AG08396 (cell line): ENCODE measurements at places on chromosomes 5 and 9.

DNA sequence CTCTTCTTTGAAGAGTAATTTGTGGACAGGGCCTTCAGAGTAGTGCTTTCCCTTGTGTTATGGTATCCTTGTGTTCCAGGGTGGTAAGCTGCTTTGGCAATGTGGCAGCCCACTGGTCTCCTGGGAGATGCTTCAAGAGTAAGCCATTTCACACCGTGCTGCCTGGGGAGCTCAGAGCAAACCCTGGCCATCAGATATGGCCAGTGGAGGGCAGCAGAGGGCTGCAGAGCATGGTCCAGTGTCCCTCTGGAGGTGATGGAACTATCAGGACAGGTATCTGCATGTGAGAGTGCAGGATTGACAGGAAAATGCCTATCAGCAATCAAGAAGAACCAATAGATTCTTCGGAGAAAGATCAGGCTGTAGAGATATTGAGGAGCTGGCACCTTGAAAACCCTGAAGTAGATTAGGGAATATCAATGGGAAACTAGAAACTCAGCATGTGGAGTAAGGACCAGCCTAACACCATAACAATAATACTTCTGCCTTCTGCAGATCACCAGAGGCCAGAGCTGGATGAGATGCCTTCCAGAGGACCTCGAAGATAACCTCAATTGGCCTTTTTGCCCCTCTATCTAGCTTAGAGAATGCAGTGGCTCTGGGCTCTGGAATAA, 90.8 kb downstream of the PLPPR1 start:
- peak; percentile 7 for DNase-seq

DNA sequence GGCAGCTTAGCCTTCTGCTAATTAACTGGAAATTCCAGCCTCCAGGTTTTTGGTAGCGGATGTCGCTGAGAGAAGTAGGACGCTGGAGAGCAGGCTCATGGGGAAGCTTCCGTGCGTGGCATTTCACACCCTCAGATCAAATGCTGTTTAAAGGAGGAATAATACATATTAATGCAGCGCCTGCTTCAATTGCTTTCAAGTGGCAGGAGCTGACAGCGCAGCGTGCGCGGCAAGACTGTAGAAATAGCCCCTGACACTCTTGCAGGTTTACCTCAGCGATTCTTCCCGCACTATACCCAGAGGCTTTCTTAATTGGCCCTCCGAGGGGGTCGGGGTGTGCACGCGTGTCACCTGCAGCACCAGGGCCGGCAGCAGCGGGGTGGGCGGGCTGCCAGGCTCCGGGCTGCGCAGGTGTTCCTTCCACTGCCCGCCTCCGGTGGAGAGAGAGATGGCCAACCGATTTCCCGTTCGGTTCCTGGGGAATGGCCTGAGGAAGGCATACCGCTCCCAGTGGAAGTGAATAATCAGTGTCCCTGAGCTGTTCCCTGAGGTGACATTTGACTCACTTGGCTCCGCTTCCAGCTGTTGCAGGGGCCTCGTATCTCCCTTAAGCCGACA, 427.9 kb downstream of the KCTD16 start:
- no peak for DNase-seq

DNA sequence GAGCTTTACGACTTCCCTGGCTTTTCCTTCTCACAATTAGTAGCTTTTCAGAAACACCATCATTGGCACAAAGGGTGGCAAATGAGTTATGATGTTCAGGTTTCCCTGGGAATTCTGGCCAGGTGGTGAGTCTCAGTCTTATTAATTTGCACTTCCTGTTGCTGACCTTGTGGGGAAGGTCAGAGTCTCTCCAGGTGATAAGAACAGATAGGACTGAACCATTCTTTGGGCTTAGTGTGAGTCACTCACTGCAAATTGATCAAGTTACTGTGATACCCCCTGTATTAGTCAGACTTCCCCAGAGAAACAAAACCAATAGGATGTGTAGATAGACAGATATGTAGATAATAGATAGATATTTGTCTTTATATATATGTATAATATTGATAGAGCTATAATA, 53.8 kb upstream of the RANBP3L start:
- no peak for DNase-seq

GRCh38 chr5:136985785-136986475, 513.2 kb downstream of the SPOCK1 start:
- DNase-seq = no peak

DNA sequence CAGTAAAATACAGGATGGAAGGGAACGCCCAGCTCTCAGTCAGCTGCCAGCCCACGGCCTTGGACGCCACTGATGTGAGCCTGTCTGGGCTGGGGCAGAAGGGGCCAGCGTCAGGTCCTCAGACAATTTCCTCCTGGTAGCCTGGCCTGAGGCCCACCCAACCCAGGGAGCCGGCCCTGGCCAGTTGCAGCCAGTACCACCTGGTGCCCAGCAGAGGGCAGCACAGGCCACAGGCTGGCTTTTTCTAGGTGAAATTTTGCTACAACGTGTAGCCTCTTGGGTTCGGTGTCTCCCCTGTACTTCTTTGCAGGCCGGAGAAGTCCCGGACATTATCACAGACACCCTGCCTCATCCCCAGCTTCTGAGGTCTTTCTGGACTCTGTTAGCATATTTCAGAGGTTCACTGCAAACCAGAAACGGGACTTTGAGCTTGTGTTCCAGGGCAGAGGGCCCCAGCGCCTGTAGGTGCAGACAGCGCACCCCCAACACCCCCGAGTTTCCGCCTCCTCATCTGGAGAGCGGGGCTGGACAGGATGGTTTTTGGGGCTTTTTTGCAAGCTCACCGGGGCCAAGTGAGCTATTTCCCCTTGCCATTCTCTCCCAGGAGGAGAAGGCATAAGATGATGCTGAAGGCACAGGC, 45.9 kb upstream of the KCNMB1 start:
- DNase-seq = peak; percentile 57

GRCh38 chr5:264338-264737, 7.1 kb upstream of the PDCD6 start:
- DNase-seq = no peak

DNA sequence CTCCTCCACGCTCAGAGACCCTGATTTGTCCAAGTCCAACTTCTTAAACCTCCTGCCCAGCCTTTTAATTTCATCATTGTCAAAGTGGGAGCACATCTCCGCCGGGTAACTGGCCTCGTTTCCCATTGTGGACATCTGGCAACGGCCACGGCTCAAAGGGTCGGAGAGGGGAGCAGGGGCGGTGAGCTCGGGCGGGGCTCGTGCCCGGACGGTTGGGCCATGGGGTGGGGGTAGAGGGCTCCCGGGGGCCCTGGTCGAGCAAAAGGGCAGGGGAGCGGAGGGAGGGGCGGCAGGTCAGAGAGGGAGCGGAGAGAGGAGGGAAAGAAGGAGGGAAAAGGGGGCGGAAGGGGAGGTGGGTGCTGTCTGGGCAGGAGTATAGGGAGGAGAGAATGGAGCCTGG, at the start of gene PPP3R2:
TSS of gene PPP3R2 (minus strand) at position 174 of the 400 bp plus-strand sequence. CDS start at position 126, 48 bp downstream.
- DNase-seq = no peak

- no peak for DNase-seq
Observed at GRCh38 chr9:16202221-16202620, 649.4 kb downstream of the CCDC171 start.

DNA sequence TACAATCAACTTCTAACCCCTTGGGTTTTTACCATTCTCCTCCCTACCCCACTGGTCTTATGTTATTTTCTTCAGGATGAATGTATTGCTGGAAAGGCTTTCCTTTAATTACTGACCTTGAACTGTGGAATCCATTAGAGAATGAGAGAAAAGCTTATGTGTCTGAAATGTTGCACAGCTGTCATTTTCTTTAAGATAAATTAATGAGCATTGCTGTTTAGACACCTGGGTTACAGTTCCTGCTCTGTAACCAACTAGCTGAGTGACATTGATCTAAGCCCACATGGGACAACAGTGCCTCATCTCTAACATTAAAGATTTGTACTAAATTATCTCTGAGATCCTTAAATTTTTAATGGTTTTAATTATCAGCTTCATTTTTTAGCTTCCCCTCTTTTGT, 507.0 kb downstream of the TAF11L14 start:
- DNase-seq = no peak

GRCh38 chr9:92402360-92402759, 2.0 kb downstream of the OGN start:
- no peak for DNase-seq

DNA sequence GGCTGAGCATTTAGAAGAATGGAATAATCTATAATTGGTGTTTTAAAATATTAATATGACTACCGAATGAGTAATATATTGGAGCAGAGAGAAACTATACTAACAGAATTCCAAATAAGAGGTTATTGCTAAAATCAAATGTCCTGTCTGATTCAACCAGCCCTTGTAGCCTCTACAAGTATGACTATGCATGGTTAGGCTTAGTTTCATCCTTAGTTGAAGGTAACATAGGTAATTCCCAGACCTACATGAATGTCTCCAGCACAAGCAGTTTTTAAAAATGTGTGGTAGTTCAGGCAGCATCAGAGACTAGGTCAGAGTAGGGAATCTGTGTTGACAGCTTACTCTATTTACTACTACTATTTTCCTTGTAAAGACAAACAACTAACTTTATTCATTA, 51.7 kb upstream of the SLC27A6 start:
- DNase-seq = no peak

DNA sequence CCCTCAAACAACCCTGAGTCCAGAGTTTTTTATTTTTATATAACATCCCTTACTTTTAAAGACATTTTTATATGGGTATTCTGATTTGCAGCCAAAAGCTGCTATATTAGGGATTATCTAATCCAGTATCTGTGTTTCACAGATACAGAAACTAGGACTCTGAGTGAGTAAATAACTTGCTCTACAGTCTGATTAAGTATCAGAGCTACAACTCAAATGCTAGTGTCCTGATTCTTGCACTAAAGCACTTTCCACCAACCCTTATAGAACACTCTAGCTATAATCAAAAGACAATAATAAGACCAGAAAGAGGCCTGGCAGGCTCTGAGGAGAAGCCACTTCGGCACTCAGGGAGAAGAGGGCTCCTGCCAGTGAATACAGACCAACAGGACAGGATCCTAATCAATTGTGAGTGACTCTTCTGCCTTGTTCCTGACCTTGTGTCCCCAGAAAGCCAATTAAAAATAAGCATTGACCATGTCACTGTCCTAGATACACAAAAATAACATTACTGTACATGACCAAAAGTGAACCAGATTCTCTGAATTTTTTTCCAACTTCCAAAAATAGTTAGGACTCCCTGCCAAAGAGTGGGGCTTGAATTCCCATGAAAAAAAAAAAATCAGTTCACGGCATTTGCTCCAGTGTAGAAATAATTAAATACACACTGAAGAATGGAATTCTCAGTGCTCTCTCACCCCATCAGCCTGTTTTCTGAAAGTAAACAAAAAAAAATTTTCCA, 63.6 kb upstream of the MAP3K1 start:
- DNase-seq = no peak

DNA sequence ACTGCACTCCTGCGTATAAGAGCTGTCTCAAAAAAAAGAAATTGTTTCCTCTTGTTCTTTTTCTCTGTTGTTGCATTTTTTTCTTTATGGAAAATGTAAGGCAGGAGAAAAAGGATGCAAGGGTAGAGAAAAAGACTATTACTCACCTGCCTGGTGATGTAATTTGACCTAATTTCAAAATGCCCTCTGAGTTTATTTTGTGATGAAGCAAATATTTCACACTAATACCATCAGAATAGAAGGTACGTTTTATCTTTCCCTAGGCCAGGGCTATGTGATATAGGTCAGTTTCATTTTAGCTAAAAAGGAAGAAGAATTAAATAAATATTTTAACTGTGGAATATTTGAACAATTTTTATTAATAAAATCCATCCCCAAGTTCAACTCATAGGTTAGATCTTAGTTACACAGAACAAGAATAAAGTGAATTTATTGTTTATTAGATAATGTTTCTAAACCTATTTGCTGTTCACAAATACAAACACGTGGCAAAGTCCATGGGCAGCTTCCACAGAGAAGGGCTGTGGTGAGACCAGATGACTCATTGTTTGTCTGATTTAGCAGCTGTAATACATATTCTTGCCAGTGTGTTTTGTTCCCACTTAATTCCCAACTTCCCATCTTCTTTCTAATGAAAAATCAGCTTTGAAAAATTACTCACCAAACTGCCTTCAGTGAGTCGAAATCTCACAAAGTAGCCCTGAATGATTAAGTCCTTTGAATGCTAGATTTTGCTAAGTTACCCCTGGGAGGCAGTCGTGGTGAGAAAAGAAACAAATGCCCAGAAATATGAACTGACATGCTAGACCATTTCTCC, 52.8 kb upstream of the CCDC112 start:
- peak; percentile 62 for DNase-seq

DNA sequence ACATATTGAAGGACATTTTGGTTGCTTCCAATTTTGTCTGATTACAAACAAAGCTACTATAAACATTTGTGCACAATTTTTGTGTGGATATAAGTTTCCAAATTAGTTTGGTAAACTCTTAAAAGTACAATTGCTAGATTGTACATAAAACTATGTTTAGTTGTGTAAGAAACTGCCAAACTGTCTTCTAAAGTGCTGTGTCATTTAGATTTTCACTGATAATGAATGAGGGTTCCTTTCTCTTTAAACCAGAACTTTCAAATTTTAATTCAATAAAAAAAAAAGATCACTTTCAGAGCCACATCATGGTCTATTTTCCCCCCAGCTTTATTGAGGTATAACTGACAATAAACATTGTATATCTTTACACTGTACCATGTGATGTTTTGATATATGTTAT, 74.0 kb upstream of the TRPC7 start:
- DNase-seq = no peak

- DNase-seq = no peak
Observed at GRCh38 chr5:158056130-158056825, 197.3 kb upstream of the CLINT1 start.

GRCh38 chr5:72337159-72337558, 17.0 kb downstream of the PTCD2 start:
- DNase-seq = no peak

DNA sequence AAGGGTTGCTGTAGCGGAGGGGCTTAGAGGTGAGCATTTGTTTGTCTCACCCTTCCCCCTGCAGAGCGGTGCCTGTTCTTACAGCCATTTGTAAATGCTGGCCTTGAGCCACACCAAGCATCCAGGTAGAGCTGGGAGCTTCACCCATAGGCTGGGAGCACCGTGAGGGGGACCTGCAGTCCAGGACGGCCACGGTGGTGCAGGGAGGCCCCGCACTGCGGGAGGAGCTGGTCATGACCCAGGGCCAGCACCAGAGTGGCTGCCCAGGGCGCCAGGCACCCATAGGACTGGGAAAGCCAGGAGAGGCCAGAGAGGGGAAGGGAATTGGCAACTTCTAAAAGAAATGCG, 197.3 kb upstream of the ADAMTS16 start:
- DNase-seq = no peak

DNA sequence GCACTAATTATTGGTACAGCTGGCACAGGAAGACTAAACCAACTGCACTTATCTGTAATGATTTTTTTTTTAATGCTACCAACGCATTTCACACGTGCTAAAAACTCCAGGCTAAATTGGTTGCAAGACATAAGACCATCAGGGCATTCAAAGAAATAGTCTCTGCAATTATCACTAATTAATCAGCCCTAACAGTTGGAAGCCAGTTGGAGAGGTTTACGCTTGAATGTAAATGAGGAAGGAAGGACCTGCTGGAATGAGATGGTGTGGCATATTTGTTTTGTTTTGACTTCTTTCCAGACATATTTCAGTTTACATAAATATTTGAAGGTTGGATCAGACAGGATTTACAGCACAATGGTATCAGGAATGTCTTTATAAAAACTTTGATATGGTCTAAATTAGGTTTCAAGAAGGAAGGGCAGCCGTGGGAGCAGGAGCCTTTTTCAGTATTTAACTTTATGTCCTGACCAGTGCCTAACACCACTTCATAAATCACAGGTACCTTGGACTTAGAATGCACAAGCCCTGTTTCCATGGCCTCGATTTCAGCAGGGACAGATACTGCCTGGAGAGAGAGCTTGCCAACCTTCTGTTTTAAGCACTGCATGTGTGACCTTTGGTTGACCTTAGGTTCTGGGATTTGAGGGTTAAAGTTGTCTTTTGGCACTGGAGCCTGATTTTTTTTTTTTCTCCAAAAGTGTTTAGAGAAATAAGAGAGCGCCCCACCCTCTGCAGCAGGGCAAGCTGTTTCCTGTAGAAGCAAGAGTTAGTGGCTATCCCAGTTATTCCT, 199.8 kb upstream of the MAP3K1 start:
- no peak for DNase-seq
